DMS 273 treated with DMSO at 0.1 percent for 48 hours (cell line): ENCODE measurements at places on chromosomes 7 and 10.

- DNase-seq, result no peak
Observed at GRCh38 chr7:157789942-157790341, 453.1 kb downstream of the DNAJB6 start.

DNA sequence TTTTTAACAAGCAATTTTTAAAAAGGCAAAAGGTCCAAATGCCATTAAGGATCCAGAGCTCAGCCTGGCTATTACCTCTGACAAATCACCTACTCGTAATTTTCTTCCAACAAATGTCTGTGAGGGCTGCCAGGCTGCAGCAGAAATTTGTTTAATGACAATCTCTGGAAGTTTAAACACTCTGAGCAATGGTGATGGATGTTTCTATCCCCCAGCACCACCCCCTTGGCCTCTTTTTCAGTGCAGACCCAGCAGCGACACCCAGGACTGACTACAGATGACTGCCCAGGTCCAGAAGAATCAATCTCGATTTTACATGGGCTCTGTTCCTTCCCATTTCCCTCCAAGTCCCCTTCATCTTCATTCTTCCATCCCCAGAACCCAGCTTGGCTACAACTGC lies 201.4 kb upstream of the AOAH start:
- DNase-seq, result no peak

- no peak for DNase-seq
Observed at GRCh38 chr7:101169838-101170551, 4.6 kb upstream of the VGF start.

DNA sequence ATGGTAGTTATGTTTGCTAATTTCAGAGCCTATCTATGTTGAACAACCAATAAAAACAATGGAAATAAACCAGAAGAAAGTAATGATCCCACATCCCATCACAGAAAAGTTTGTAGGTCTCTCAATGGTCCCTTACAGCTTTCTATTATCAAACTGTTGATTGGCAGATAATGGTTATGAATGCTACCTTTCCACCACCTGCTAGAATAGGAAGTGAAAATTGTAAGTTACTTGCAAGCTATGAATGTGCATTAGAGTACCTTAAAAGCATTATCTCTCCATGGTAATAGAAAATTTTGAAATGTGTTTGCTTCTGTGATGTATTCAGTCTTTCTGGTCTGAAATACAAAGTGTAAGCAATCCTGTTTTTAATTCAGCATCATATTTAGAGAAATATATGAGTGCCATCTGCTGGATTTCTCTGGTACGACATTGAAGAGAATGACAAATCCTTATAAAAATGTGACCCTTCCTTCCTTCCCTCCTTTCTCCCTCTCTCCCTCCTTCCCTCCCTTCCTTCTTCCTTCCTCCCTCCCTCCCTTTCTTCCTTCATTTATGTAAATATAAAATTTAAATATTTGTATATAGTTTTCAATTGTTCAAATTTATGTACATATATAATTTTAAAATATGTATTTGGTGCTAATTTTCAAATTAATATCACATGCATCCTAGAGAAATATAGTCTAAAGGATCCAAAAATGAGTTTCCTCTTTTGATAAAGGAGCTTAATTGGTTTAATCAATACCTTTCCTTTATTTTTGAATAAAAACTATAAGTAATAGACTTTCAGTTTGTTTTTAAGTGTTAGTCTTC lies 41.4 kb upstream of the PNLIPRP3 start:
- DNase-seq, result no peak

- DNase-seq, result no peak
Observed at GRCh38 chr7:94050046-94050445, 45.9 kb upstream of the BET1 start.

- DNase-seq, result no peak
Observed at GRCh38 chr10:4701016-4701415, 125.0 kb upstream of the AKR1E2 start.

GRCh38 chr7:108078691-108079090 lies 51.5 kb downstream of the LAMB4 start:
- no peak for DNase-seq

DNA sequence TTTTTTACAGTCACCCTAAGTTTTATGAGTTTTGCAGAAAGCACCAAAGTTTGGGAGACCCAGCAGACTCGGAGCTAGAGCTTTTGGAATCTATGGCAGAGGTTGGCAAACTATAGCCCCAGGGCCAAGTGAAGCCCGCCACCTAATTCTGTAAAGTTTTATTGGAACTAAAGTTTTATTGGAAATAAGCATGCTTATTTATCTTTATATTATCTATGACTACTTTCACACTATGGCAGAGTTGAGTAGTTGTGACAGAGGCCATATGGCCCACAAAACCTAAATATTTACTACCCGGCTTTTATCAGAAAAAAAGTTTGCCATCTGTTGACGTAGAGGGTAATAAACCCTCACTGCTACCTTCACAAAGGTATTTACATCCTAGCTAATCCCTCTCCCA lies 267.6 kb downstream of the GPAM start:
- no peak for DNase-seq

GRCh38 chr7:108178398-108178797 lies 48.2 kb upstream of the LAMB4 start:
- no peak for DNase-seq

DNA sequence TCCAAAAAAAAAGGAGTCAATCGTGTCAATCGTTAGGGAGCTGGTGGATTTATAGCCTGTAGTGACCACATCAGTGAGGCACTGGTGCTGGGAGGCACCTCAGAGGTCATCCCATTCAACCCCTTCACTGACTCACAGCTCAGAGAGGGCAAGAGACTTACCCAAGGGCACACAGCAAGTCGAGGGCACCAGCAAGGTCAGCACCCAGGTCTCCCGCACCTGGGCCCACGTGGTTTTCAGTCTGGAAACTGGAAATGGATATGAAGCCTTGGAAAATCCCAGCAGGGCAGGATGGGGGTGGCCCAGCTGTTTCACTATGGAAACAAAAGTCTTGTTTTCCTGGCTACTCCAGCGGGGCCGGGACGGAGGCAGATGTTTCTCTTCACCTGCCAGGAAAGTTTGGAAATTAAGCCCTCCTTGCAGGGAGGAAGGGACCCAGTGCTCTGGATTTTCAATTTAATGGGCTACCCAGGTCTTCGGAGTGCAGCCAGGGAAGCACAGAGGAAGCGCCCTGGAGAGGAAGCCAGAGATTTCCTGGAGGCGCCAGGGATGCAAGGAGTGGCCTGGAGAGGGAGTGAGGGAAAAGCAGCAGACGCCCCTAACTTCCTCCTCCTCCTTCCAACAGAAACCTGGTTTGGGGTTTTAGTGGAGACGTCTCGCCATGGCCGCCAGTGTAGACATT lies 157.2 kb upstream of the TNRC18 start:
- DNase-seq, result peak; percentile 31

GRCh38 chr10:128375171-128375570 lies 248.9 kb upstream of the MKI67 start:
- DNase-seq, result no peak

GRCh38 chr7:121138262-121138933 lies 149.9 kb downstream of the CPED1 start:
- DNase-seq, result no peak

- no peak for DNase-seq
Observed at GRCh38 chr7:128810473-128810872, 18.7 kb downstream of the CCDC136 start.

DNA sequence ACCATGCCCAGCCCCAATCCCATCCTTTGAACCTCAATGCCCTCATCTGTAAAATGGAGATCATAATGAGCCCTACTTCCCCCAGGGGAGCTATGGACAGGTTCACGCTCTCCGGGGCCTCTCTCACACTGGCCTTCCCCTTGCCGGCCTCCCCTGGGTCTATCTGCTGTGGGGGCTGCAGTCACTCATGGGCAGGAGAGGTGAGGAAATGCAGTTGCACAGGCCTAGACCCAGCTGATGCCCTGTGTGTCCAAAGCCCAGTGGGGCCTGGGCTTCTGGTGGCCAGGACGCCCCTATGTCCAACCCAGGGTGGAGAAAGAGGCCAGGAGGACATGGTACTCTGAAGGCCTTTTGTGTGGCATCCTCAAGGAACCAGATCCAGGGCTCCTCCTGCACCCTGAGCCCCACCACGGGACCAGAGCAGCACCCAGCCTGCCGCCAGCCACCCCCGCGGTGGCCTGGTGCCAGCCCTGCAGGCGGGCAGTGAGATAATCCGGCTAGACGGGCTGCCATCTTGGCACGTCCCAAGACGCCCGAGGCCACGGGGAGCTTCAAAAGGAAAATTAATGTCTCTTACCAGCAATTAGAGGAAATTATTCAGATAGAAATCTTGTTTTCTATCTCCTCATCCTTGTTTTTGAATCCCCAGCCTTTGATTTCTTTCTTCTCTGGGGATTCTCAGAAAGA lies 39.0 kb downstream of the MYL10 start:
- no peak for DNase-seq

GRCh38 chr7:32536585-32536984 lies 41.3 kb downstream of the AVL9 start:
- no peak for DNase-seq

DNA sequence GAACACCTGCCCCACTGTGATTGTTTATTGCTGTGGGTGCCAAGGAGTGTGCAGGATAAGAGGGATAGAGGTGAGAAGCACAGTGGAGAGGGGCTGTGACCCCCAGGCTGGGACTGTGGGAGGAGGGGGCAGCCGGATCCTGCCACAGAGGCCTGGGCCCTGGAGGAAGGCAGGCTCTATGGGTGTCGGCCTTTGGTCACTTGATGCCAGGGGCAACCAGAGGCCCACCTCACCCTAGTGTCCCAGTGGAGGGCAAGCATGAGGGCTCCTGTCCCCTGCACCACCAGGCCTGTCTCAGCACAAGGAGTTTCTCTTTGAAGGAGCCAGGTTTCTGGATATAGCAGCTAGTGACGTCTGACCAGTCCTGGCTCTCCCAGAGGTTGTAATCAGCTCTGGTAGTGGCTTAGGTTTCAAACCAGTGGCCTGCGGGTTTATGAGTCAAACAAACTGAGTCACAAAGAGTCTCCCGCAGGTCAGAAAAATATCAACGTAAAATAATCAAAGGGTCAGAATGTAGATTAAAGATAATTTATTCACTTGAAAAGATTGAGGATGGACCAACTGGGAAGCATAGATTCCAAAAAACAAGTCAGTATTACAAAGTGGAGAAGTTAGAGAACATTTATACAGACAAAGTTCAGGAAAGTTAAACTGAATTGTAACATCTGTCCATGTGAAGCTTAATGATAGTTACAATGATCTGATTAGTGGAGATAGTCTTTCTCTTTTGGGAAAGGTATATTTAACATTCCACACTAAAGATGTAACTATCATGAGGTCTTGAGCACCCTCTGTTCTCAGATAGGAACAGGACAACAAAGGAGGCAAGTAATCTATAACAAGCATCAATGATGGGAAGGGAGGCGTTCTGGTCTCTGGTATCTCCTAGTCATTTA lies 37.2 kb upstream of the ZNF488 start:
- no peak for DNase-seq

DNA sequence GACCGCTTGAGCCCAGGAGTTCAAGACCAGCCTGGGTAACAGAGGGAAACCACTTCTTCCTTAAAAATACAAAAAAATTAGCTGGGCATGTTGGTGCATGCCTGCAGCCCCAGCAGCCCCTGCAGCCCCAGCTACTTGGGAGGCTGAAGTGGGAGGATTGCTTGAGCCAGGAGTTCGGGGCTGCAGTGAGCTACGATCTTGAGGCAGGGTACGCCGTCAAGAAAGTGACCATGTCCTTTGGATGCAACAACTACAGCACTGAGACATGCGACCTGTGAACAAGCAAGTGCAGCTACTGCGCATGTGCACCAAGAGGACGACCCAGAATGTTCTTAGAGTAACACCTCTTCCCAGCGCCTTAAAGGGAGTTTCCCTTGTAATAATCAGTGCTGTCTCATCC lies 66.6 kb upstream of the ZNF479 start:
- DNase-seq, result no peak

DNA sequence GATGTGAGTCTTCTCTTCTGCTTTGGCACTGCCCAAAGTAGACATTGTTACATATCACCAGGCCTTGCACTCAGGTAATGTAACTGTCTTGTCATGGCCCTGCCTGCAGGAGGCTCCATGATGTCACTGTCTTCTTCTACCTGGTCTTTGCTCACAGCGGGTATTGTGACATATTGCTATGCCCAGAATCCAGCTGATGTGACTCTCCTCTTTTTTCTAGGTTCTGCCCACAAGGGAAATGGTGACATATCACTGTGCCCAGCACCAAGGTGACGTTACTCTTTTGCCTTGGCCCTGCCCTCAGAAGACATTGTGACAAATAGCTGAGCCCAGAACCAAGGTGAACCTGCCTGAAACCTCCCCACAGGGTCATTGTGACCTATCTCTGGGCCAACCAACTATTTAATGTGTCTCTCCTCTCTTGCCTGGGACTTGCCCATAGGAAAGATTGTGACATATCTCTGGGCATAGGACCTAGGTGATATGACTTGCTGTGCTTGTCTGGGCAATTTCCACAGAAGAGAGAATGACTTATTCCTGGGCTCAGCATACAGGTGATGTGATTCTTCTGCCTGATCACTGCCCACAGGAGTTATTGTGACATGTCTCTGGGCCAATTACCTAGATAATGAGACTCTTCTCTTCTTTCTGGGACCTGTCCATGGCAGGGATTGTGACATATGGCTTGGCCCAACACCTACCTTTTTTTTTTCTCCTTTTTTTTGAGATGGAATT lies 26.5 kb upstream of the ZNF107 start:
- no peak for DNase-seq

DNA sequence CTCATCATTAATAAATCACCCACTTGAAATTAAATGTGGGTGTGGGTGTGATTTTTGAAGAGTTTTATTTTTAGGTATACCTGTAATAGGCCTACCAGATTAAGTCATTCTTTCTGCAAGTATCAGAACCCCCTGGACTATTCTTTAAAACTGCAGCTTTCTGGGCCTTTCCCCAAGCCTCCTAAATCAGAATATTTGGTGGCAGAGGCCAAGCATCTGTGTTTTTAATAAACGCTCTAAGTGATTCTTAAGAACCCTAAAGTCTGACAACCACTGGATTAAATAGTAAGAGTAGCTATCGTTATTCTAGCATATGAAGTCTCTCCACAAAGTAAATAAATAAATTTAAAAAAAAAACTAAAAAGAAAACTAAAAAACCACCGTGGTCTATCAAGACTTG lies 703.0 kb upstream of the NRP1 start:
- DNase-seq, result no peak

DNA sequence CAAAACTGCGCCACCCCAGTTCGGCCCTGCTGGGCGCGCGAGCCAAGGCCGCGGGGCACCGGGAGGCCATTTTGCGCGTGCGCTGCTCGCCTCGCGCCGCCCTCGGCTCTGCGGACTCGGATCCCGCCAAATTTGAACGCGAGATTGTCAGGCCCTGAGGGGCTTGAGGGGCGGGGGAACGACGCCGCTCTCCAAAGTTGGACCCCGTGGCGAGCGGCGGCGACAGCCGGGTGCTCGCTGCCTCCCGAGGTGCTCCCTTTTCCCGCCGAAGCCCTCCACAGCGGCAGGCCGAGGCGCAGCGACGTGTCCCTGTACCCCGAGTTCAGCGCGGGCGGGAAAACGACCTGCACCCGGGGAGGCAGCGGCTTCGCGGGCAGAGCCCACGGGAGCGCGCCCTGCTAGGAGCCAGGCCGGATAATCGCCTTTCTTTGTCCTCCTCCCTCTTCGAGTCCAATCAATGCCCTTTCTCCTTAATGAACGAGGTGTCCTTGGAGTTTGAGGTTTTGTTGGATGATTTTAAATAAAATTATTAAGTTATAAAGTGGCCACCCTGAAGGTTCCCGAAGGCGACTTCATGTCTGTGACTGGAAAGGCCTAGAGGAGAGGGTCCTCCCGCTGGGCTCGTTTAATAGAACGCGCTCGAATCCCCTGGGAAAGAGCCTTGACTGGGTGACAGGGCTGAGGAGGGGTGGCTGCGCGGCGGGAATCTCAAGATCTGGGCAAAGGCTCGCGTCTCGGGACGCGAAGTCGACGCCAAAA lies 10.7 kb upstream of the SPAG6 start:
- no peak for DNase-seq
